Mesendoderm (in vitro differentiated cells): ENCODE measurements at places on chromosomes 3 and 15.
A peak's percentile ranks its signal among the peaks of the same experiment; 100 is the strongest.

GRCh38 chr3:196093317-196094111, 11.6 kb upstream of the TFRC start:
- DNase-seq, result no peak

DNA sequence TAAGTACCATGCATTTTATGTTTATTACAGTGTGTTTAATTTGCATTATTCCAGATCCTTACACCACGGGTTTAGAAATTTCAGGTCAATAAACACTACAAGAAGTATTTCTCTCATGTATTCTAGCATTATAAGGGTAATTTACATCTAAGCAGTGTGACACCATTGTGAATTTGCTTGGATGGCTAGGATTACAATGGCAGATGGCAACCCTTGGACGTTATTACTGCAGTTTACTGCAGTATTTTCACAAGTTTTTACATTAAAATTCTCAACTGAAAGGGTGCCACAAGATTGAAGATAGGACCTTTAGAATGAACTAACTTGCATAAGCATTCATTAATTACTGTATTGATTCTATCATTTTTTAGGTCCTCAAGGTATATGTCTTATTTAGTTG, 538.8 kb downstream of the NLGN1 start:
- no peak for DNase-seq

DNA sequence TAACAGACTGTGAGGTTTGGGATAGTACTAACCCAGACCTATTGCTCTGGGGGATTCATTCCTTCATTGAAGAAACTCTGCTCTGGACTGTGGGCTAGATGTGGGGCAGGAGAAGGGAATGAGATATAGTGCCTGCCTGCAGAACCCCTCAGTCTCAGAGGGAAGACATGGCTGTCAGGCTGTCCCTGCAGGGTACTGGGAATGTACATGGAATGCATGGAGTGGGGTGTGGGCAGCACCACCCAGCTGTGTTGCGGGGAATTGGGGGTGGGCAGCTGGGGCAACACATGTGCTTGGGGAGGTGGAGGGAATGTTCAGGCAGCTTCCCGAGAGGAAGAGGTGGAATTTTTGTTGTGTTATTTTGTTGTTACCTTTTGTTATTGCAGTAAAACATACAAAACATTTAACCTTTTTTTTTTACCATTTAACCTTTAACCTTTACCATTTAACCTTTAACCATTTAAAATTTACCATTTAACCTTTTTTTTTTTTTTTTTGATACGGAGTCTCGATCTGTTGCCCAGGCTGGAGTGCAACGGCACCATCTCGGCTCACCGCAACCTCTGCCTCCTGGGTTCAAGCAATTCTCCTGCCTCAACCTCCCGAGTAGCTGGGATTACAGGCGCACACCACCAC, 7.3 kb downstream of the PAQR5 start:
- DNase-seq, result peak; percentile 29

DNA sequence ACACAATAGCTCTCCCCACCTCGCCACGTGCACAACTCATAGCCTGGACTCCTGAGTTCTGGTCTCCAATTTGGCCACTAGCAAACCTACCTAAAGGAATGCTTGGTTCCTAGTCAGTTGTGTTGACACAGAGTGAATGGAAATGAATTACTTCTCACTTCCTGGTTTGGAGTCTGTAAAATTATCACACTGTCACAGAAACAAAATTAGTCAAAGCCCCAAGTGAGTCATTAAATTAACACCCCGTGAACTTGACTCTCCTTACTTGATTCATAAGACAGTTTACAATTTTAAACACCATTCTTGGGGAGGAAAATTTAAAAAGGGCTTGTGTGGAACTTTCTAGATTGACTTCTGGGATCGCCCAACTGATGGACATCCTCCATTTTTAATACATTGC, 276.2 kb upstream of the CTNNB1 start:
- no peak for DNase-seq

GRCh38 chr3:175270866-175271265, 411.7 kb downstream of the NAALADL2 start:
- no peak for DNase-seq

GRCh38 chr3:29936054-29936453, 655.2 kb downstream of the RBMS3 start:
- DNase-seq, result no peak

GRCh38 chr3:127680798-127681221, 8.1 kb downstream of the ABTB1 start:
- no peak for DNase-seq

DNA sequence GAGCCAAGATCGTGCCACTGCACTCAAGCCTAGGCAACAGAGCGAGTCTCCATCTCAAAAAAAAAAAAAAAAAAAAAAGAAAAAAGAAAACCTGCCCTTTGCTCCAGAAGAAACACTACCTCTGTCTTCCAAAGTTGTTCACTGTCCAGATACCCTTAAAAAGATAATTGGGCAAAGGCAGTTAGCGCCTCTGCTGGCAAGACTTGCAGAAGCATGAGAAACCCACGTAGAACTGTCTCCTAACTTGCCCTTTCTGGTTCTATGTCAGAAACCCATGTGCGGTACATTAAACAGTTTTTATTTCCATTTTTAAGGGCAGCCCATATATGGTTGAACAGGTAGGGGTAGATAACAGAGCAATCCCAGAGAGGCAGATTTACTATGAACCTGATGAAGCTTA, 1026.4 kb downstream of the ROBO2 start:
- DNase-seq, result no peak

DNA sequence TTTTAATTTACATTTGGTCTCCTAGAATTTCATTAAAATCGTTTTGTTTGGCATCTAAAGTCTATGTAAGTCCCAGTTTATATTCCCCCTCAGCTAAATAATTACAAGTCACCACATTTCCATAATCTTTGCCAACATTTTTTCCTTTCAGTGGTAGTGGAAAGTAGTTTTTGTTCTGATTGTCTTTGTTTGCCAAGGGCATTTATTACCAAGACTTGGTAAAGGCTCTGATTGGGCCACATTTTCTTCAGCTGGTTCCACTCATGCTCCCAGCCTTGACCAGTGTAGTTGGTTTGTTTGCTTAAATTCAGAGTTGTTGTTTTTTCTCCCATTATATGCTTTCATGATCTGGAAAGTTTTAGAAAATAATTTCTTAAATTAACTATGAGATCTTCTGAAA, 153.4 kb upstream of the MME start:
- DNase-seq, result no peak

DNA sequence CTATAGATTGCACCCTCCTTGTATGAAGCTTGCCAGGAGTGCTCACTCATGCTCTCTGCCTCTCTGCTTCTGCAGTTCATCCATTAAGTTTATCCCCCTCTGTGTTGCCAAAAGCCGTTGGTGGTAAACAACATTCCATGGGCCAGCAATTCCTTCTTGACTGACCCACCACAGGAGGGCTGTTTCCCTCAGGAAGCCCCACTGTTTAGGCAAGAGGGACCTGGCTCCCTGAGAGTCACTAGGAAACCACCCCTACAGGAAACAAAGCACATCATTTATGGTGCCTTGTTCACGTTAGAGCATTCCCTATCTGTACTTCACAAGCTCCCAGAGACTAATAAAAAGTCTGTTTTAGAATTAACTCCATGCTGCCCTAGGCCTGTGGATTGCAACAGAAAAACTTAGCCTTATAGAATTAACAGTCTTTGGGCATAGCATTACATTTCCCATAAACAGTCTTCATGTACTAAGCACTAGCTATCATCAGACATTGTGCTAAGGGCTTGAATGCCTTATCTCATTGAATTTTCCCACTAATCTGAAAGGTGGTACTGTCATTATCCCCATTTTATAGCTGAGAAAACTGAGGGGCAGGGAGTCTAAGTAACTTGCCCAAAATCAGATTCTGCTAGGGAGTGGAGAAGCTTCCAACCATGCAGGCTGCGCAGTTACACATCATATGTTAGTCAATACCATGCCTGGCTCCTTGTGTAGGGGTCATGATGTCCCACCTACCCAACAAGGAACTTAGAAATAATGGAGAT, 149.9 kb downstream of the SHQ1 start:
- DNase-seq, result peak; percentile 87

GRCh38 chr15:91967935-91968606, 114.6 kb downstream of the SLCO3A1 start:
- no peak for DNase-seq

- no peak for DNase-seq
Observed at GRCh38 chr3:184144505-184144904, 9.3 kb downstream of the EIF2B5 start.

- peak; percentile 45 for DNase-seq
Observed at GRCh38 chr15:75727851-75728715, 15.4 kb upstream of the CSPG4 start.
